ENCODE measurements at places on chromosomes 16 and 17.

- DNase-seq = no peak
Measured at GRCh38 chr17:77674358-77674757, 284.1 kb upstream of the TNRC6C start.

DNA sequence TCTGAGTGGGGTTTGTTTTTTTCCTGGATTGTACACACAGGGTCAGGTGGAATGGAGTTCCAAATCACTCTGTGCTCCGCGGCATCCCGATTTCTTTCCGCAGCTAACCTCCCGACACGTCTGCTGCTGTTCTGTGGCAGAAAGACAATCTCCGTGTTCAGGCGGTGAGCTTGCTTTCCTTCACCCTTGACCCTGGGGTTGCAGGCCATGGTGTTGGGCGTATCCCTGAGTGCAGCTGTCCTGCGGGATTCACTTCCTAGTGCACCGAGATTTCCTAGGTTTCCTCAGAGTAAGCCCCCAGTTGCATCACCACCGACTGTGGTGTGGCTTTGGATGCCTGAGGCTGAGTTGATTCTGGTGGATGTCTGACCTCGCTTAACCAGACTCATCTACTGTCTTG, 7.8 kb upstream of the ARL6IP1 start:
- no peak for DNase-seq

- no peak for DNase-seq
Measured at GRCh38 chr17:77692571-77693161, 265.8 kb upstream of the TNRC6C start.

DNA sequence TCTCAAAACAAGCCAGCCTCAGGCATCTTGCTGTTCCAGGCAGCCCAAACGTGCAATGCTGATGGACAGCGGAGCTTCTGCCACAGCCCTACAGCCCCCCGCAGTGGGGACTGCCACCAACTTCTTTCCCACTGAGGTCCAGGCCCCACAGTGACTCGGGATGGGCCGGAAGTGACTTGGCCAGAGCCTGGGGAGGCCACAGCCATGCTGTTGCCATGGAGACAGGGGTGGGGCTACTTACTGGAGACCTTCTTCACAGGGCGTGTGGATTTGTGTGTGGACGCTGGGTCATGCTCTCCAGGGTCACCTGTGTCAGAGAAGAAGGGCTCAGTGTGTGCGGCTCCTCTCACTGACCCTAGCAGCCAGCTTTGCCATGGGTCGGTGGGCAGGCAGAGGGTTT, 15.0 kb downstream of the TRIM25 start:
- DNase-seq = no peak

DNA sequence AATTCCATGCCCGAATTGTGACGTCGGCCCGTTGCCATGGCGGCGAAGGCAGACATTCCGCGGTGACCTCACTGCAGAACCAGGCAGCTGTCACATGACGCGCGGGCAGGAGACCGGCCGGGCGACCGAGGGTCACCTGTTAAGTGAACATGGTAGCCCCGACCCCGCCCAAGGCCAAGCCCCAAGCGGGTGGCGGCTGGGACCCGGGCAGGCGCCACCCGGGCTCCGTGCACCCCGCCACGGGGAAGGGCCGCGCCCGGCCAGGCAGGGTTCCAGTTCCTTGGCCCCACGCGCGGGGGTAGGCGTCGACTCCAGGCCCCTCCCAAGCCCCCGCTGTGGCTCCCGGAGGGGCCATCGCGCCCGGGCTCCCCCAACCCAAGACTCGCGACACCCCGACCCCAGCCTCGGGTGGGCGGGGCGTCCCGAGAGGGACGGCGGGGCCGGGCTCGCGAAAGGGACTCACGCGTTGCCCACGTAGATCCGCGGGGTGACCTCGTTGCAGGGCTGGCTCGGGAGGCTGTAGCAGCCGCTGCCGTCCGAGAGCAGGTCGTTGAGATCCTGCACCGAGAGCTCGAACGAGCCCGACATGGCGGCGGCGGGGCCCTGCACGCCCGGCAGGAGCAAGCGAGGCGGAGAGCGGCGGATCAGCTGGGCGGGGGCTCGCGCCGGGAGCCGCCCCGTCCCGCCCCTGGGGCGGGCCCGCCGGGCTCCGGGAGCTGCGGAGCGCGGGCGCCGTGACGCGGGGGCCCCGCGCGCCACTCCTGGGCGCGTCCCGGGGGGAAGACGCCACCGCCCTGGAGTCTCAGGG, at the start of gene DUSP3:
Gene DUSP3, minus strand, starts transcription at position 641 of the 808 bp plus-strand sequence. Its CDS starts 53 bp downstream, at position 588.
- peak; percentile 97 for DNase-seq
